ENCODE measurements at places on chromosomes 7 and 10. TPM values are rescaled to one million over a fixed set of nuclear protein-coding genes. Genes with fewer than 3 reads are reported as not detected.

Gene IDI2
- total RNA-seq = not detected

Gene CACNA2D1
- 14.6 TPM for total RNA-seq

Gene FAM131B
- total RNA-seq = 3.9 TPM

Gene SEMA4G
- 6.1 TPM for total RNA-seq

Gene DOCK1
- 43.1 TPM for total RNA-seq

Gene GIMAP1
- total RNA-seq = under 0.01 TPM

Gene CYP3A7
- total RNA-seq = 1.0 TPM
